Tongue (tissue), 3 donors: ENCODE measurements at places on chromosomes 11 and 22. TPM values are rescaled to one million over a fixed set of nuclear protein-coding genes. Genes with fewer than 3 reads are reported as not detected.

MB gene
- 649 TPM for total RNA-seq

EXT2 gene
- total RNA-seq: 79.5 TPM

DNA sequence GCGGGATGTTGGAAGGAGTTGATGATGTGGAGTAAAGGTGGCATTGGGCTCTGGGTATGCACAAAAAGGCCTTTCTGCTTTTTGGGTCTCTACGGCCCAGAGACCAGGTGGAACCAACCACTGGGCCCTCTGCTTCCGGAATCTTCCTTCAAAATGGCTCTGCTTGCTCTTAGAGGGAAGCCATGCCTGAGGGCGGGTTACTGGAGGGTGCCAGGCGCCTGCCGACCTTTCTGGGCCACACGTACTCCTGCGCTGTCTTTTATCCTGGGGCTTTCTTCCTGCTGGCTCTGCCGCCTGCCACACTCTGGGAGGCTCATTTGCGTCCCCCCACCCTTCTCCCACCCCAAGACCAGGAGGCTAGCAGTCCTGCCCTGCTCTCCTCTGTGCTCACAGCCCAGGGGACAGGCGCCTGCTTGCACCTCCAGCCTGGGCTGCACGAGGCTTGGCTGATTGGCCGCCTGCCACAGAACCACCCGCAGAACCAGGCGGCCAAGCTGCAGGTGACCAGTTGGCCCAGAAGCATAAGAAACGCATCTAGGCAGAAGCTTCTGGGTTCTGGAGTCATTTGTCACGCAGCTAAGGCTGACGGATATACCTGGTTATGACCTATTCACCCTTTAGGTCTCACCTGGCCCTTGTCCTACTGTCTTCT, 536.9 kb downstream of the TBC1D22A start:
- DNase-seq: no peak

- peak; percentile 12 for DNase-seq
Measured at GRCh38 chr22:50008151-50009040, 4.2 kb downstream of the IL17REL start.

- DNase-seq: no peak
Measured at GRCh38 chr11:45477588-45477987, 187.8 kb downstream of the CHST1 start.

DNA sequence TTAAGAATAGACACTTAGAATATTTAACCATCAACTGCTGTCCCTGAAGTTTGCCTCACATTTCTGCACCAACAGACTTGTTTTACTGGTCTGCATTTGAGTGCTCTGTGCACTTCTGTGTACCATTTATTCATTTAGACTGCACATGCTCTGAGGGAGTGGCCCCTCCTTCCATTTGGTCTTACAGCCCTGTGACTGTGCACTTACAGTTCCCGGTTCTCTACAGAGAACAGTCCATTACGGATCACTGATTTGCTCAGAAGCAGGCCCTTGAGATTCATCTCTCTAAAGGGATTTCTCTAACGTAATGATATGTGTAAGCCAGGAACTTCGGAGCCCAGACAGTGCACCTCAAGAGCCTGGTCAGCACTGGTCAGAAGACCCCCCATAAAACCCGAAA, 247.3 kb upstream of the BLID start:
- no peak for DNase-seq
